Activated CD8-positive, alpha-beta memory T cell treated with anti-CD3 and anti-CD28 coated beads, Interleukin-2, amount 50 U/mL, for 48 hours (primary cell): ENCODE measurements at places on chromosomes 2 and 18.

- no peak for DNase-seq
Measured at GRCh38 chr2:233853353-233853752, 982 bp downstream of the HJURP start.

- DNase-seq = no peak
Measured at GRCh38 chr2:8510519-8510918, 171.3 kb upstream of the ID2 start.

GRCh38 chr2:118643294-118643693 is 204.2 kb downstream of the EN1 start:
- no peak for DNase-seq

- DNase-seq = no peak
Measured at GRCh38 chr2:1839066-1839756, 94.9 kb upstream of the PXDN start.

- no peak for DNase-seq
Measured at GRCh38 chr18:36808681-36809080, 20.1 kb downstream of the TPGS2 start.

- no peak for DNase-seq
Measured at GRCh38 chr2:3282056-3282998, 95.3 kb downstream of the EIPR1 start.

GRCh38 chr2:196191541-196191940 is 20.2 kb upstream of the STK17B start:
- no peak for DNase-seq

DNA sequence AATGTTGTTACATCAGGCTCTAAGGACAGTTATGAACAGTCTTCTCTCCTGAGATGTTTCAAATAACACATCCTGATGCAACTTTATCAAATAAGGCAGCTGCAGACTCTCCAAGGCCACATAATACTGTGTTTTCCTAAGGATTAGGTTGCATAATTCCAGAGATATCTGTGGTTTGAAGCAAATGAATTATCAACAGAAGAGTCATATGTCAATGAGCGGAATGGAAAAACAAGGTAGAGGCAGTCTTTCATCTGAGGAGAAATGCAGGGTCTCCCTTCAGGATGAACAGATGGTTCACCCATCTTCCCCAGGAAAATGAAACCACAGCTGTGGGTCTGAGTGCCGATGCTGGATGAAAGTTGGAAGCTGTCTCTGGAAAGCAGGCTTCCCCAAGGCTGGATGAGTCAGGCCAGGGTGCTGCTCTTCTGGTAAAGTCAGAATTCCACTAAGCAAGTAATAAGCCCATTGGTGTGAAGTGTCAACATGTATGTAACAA is 22.2 kb downstream of the LYG1 start:
- DNase-seq = no peak

- DNase-seq = no peak
Measured at GRCh38 chr2:236449167-236449761, 120.4 kb upstream of the ACKR3 start.

GRCh38 chr18:7205346-7205745 is 25.5 kb upstream of the LRRC30 start:
- DNase-seq = no peak

- no peak for DNase-seq
Measured at GRCh38 chr2:79432731-79433146, 80.1 kb upstream of the CTNNA2 start.

GRCh38 chr2:168212866-168213265 is 34.5 kb downstream of the STK39 start:
- DNase-seq = no peak

DNA sequence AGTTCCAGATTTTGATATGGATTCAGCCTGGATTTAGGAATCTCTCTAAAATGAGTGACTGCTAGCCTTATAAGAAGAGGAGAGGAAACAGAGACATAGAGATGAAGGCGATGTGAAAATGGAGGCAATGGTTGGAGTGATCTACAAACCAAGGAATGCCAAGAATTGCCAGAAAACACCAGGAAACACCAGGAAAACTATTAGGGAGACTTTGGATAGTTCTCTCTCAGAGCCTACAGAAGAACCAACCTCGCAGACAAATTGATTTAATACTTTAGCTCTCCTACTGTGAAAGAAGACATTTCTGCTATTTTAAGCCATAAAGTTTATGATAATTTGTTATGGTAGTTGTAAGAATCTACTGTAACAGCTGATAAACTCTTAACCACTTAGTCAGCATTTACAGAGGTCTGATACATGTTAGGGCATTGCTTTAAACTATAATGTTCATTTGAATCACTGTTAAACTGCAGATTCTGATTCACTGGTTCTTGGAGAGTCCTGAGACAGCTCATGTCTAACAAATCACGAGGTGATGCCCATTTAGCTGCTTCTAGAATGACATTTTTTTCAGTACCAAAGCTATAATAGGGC is 1702.6 kb upstream of the LRRTM1 start:
- no peak for DNase-seq

GRCh38 chr2:28225473-28226080 is 167.1 kb upstream of the FOSL2 start:
- no peak for DNase-seq

DNA sequence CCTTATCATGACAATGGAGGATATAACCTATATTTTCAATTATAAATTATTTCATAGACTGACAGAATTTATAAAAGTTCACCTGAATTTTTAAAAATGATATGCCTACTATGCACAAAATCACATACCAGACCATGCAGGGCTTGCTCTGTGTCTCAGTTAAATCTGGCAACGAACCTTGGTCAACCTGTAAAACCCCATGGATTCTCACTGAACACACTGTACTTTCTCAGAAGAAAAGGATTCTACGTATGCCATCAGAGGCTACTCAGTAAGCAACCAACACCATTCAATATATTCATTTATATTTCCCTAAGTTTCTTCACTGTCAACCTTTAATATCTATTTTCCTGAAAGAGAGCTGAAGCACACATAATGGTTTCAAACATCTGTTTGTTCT is 52.4 kb downstream of the NRXN1 start:
- DNase-seq = no peak

DNA sequence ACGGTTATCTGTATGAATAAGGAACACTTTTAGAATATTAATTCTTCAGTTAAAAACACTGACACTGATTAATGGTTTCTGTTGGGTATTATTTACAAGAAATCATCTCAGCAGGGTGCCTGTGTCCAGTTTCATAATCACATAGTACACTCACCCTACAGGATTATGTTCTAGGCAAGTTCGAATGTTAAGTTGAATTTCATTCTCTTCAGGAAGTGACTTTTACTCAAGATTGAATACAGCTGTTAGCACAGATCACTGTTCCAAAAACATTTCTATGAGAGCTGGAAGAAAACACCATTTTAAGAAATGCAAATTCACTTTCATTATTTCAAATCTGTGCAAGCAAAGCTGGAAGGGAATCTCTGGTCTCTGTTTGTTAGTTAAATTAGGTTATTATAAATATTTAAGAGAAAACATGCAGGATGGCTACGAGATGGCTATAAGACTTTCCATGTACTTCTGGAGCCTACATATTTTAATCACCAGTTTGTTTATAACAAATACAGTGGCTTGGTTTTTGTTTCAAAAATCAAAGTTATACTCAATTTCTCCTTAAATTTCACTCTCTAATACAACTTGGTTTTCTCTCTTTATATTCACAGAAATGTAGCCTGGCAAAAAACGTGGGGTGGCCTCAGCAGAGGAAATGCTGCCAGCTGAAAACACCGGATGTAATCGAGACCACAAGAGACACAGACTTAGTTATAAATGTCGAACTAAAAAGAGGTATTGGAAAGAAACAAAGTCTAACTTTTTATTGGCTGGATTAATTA is 65.8 kb downstream of the RBMS1 start:
- DNase-seq = no peak

- peak; percentile 8 for DNase-seq
Measured at GRCh38 chr2:1721706-1722646, 22.3 kb downstream of the PXDN start.

- no peak for DNase-seq
Measured at GRCh38 chr2:147779440-147779839, 65.4 kb upstream of the ACVR2A start.

DNA sequence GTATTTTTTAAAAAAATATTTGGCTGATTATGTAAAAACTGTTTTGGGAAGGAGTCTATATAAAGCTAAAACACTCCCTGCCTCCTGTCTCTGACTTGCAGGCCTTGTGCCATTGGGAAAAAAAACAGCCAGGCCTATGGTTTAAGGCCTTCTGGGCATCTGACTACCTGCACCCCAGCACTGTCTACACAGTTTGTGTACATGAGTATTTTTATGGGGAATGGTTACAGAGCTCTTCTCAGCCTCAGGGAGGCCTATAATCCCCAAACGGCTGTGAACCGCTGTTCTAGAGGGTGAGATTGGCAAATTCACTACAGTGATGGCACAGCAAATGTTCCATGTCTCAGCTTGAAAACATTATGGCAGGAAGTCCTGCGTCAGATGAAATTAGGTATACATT is 96.1 kb downstream of the LTBP1 start:
- no peak for DNase-seq

GRCh38 chr18:29181151-29181901 is 1004.4 kb upstream of the CDH2 start:
- DNase-seq = no peak

DNA sequence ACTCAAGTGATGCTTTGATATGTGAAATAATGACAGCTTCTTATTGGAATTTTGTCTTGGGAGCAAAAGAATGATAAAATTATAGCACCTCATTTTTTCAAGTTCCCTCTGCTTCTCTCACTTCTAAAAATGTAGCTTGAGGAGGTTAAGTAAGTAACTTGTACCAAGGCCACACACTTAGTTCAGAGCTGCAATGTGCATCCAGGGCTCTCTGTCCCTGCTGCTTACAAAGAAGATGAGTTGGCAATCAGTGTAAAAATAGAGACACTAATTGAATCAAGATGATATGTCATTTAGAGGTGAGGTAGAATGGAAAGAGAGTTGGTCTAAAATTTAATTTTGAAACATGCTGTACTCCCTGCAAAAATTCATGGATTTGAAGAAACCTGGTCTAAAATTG is 312.0 kb upstream of the TNP1 start:
- DNase-seq = no peak

- DNase-seq = no peak
Measured at GRCh38 chr2:38158378-38159118, 82.6 kb upstream of the CYP1B1 start.

DNA sequence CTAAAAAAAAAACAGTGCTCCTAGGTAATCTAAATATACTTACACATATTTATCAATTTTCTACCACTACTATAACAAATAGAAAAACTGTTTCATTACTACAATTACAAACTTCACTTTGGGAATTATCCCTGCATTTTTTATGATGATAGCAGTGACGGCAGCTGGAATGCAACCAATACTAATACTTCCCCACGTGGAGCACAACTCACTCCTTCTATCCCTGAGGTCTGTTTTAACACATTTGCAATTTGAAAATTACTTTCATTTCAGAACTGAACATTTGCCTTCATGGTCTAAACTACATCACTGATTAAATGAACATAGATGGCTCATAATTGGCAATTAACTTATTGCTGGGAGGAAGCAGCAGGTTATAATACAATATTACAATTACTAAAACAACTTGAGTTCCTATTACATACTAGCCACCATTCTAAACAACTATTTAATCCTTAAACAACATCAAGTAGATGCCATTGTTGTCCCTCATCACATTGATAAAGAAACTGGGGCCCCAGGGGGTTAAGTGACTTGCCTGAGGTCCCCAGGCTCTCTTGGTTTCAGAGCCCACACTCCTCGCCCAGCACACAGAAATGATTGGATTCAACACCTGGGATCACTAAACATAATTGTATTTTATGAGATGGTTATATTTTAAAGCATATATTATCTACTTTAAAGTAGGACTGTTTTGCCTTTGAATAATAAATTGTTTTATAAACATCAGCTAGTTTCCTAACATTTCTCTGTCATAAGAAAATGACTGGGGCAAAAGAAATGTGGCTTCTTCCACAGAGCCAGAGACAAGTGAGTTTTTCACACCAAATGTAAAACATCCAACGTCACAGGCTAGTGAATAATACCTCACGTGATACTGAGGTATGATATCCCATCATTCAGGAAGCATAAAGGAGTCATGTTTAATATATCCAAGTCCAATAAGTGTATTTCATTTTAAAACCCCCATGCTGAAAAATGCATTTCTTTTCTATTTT is 6.2 kb downstream of the COLEC12 start:
- DNase-seq = no peak

GRCh38 chr2:112750560-112750843 is 13.9 kb downstream of the CKAP2L start:
- no peak for DNase-seq

DNA sequence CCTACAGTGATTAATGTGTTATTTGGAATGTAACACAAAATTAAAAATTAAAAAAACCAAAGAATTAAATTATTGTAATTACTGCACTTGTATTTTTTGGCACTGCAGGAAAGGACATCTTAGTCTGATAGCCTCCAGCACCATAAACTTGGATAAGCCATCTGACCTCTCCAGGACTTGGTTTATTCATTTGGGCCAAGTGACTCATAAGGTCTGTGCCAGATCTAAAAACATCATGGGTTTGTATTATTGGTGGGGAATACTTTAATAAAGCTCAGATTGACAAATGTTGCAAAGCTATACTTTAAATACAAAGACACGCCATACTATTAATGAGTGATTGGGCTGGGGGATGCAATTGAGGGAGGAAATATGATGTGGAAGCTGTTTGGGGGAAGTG is 225.2 kb downstream of the ZNF521 start:
- DNase-seq = no peak

DNA sequence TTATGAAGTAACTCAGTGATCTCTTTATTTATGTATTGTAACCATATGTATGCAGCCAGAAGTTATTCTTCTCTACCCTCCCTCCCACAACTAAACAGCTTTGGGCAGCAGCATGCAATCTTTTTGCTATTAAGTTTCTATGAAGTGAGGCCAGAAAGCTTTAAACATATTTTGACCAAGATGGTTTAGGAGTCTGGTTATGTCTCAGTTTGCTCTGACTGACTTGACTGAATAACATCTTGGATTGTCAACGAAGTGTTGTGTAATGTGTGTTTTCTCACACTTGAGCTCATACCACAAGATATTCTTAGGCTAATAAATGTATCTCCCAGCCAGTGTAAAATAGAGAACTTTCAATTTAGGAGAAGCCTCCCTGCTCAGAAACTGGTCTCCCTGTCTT is 104.3 kb downstream of the TTC27 start:
- no peak for DNase-seq

DNA sequence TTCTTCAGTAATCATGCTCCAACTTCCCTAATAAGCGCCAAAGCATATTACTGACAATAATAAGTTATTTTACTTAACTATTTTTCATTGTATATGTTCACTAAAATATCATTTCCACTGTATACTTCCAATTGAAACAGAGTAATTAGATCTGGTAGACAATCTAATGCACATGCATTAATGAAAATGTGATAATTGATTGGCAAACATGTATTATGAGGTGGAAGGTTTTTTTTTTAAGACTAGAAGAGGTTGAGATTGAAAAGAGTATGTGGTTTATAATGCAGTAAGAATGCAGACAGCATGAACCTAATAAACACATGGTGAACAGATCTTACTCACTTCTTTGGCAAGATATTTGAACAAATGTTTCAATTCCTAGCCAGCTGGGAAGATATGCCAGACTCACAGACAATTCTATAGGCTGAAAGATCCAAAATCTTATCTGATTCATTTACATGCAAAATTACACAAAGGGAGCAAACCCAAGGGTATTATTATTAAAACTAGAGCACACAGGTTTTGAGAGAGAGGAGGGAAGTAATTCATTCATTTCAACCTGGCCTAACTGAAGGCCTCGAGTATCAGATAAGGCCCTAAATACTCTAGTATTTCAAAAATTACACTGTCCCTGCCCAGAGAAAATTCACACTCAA is 2.8 kb downstream of the NCKAP1 start:
- DNase-seq = no peak
